Osteoblast (primary cell): ENCODE measurements at places on chromosomes 16 and 17.

DNA sequence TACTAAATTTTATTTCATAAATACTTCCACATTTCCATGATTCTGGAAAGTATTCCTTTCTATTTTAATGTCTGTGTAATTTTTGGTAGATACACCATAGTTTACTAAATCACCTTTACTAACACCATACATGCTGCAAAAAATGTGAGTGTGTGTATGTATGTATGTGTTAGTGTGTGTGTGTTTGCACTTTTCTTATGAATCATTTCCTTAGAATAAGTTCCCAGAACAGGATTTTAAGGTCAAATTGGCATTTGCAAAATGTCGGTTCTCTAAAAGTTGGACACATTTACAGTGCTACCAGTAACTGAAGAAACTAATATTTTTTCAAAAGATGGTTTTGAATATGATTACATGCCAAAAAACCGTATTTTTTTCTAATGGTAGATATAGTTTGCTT is 137.1 kb downstream of the CYB561 start:
- no peak for DNase-seq

GRCh38 chr17:75535119-75535537 is 9.6 kb downstream of the LLGL2 start:
- no peak for DNase-seq

- peak; percentile 70 for DNase-seq
Measured at GRCh38 chr17:8724451-8724850, 20.2 kb downstream of the CCDC42 start.

DNA sequence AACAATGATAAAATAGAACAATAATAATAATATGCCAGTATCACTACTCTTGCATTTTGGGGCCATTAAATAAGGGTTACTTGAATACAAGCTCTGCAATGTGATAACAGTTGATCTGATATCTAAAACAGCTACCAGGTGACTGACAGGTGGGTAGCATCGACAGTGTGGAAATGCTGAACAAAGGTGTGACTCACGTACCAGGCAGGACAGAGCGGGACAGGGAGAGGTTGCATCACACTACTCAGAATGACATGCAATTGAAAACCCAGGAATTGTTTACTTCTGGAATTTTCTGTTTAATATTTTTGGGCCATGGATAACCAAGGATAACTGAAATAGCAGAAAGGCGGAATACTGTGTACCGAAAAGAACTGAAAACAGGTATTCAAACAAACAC is 15.8 kb upstream of the ZNF19 start:
- DNase-seq: no peak

DNA sequence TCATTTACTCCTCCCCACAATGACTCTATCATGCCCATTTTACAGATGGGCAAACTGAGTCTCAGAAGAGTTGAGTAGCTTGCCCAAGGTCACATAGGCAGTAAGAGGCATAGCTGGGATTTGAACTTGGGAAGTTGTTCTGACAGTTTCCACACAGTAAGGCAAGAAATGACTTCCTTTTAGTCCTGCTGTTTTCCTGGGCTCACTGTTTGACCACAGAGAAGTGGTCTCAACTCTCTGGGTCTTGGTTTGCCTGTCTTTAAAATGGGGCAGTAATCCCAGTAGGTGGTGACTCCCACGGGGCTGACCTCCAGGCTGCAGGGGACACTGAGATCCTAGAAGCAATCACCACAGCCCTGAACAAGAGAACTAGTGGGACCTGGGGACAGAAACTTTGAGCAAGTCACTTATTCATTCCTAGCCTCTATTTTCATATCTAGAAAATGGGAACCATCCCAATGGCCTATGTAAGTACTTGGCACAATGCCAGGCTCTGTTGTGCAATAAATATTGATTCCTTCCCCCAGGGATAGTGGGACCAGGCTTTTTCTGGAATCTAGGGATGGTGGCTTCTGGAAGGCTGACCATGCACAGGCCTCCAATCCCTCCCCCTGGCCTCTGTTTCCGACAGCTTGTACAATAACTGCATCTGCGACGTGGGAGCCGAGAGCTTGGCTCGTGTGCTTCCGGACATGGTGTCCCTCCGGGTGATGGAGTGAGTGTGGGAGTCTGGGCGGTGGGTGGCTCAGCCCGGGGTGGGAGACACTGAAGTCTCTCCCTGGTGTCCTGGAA is 20.5 kb downstream of the DEXI start:
- no peak for DNase-seq

DNA sequence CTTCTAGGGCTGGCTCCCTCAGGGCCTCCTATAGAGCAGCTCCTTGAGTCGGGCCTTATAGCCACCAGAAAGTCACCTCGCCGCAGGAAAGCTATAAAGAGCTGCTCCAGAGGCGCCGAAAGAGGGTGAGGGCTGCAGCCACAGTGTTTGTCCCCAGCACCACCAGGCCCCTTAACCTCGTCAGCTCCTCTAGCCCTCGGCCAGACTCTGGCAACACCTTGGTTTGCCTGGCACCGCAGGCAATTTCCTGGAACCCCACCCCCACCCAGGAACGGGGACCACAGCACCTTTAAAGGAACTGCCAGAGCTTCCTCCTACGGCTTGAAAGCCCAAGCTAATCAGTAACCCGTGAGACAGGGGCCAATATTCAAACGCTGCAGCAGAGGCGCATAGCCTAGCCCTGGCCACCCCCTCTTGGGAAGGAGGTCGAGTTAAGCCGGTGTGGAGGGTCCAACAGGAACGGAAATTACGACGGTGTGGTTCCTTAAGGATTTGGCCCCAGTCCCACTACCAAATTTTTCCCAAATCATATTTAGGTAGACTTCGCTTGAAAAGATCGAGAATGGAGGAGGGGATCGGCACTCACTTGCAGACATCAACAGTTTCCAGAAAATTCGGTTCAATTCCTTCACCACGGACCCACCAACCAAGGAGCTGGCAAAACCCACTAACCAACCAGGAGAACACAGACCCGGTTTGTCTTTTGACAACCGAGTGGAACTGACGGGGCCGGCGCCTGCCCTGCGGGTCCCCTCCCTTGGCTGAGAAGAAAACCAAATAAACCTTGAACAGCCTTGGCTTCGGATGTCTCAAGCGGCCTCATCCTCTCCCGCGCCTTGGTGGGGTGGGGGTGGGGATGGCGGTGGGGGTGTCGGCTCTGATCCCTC is 3.0 kb downstream of the HOXB6 start:
- no peak for DNase-seq

GRCh38 chr17:78140169-78141051 is 5.8 kb upstream of the C17orf99 start:
- peak; percentile 92 for DNase-seq

DNA sequence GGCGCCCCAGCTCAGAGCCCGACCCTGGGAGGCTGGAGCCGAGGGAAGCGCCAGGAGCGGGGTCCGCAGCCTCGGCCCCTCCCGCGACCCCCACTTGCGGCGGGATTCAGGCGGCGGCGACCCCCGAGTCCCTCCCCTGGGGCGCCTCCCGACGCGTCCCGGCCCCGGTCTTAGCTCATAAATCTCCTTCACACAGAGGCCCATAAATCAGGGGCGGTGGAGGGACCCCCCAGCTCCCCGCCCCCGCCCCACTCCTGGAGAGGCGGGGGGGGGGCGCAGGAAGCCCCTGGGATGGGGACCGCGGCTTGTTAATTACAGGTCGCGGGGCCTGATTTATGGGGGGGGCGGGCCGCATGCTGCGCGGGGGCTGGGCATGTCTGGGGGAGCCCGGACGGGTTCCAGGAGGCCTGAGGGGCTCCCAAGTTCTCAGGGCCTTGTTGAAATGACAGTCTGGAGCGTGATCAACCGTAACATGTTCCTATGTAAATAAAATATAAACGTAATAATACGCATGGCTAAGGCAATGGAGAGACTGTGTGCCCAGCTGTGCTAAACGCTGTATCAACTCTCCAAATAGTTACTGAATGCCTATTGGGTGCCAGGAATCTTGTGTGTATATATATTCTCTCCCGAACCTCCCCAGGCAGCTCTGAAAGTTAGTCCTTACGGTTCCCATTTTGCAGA is 10.0 kb upstream of the BHLHA9 start:
- DNase-seq: peak; percentile 45

GRCh38 chr17:2369551-2370210 is 31.2 kb downstream of the MNT start:
- peak; percentile 92 for DNase-seq

DNA sequence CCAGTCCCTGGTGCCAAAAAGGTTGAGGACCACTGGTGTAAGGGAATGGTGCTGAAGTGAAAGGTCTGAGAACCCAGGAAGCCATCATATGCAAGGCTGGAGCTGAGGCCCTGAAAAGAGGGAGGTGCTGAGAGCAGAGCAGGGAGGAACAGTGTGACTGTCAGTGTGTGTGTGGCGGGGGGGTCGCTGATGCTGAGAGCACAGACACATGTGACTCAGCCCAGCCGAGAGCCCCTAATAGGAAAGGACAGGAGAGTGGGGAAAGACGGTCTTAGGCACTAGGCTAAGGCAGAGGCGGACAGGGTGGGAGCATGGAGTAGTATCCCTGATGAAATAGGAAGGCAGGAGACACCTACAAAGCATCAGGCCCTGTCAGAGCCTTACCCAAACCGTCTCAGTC is 1.2 kb downstream of the B9D1 start:
- DNase-seq: no peak

- DNase-seq: peak; percentile 91
Measured at GRCh38 chr17:78924481-78925151, 571 bp downstream of the TIMP2 start.

- DNase-seq: peak; percentile 73
Measured at GRCh38 chr16:89150981-89151380, 20.6 kb upstream of the CDH15 start.

DNA sequence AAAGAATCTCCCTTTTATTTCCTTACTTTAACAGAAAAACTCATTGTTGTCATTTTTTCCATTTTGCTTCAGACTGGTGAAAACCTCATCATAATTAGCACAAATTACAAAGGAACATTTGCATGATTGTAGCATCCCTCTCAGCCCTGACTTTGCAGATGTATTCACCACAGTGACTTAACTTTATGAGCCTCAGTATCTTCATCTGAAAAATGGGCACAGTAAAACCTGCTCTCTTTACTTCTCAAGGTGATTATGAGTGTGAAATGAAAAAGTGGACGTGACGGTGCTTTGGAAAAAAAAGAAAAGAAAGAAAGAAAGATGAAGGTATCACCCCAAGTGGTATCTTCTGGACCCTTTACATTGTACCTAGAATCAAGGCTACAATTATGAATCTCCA is 193.4 kb upstream of the TOX3 start:
- DNase-seq: no peak

DNA sequence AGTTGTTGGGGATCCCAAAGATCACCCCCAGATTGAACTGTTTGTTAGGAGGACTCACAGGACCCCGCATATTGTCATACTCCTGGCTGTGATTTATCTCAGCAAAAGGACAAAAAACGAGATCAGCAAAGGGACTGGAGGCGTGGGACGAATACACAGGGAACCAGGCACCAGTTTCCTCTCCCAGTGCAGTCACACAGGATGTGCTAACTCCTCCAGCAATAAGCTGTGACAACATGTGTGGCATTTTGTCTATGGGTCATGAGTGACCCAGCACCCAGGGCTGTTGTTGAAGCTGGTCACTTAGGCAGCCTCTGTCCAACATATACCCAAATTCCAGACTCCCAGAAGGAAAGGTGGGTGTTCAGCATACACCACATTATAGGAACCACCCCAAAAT is 60.9 kb downstream of the CPPED1 start:
- no peak for DNase-seq

- DNase-seq: peak; percentile 82
Measured at GRCh38 chr17:35766489-35766877, 5.8 kb downstream of the C17orf50 start.

DNA sequence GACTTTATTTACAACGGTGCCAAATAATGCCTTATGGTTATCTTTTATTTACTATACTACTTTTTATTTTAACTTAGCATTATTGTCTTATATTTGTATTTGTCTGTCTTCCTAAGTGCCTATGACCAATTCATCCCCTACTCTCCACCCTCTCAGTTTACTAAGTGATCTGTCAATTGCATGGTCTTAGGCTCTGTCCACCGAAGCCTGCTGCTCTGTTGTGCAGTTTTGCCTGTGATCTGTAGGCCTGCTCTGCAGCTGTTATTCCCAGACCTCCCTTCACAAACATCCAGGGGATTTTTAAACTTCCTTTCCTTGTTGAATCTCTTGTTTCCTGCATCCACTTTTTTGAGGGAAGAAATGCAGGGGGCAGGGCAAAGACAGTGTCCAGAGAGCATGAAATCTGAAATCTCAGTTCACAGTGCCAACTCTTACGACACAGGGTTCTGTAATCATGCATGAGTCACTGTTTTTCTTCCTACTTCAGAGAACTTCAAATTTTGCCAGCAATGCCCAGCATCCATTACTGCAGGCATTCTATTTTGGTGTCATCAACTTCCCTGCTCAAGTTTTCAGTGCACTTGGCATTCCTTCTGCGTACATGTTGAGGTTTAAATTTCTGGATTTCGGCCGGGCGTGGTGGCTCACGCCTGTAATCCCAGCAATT is 11.4 kb downstream of the SLFN5 start:
- DNase-seq: peak; percentile 81

DNA sequence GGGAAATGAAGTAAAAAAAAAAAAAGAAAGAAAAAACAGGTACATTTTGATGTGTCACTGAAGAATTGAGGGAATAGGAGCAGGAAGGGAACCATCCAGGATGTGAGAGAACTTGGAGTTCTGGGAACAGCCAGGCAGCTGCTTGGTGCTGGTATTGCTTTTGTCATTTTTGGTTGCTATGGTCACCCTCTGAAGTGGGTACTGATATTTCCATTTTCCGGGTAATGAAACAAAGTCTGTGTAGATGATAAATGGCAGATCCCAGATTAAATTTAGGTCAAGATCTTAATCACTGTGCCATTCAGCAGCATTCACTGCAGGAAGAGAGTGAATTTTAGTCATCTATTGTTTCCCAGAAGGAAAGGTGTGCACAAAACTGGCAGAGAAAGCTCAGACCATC is 93.6 kb downstream of the ABCA8 start:
- no peak for DNase-seq

- DNase-seq: no peak
Measured at GRCh38 chr17:11768981-11769380, 170.7 kb downstream of the DNAH9 start.

DNA sequence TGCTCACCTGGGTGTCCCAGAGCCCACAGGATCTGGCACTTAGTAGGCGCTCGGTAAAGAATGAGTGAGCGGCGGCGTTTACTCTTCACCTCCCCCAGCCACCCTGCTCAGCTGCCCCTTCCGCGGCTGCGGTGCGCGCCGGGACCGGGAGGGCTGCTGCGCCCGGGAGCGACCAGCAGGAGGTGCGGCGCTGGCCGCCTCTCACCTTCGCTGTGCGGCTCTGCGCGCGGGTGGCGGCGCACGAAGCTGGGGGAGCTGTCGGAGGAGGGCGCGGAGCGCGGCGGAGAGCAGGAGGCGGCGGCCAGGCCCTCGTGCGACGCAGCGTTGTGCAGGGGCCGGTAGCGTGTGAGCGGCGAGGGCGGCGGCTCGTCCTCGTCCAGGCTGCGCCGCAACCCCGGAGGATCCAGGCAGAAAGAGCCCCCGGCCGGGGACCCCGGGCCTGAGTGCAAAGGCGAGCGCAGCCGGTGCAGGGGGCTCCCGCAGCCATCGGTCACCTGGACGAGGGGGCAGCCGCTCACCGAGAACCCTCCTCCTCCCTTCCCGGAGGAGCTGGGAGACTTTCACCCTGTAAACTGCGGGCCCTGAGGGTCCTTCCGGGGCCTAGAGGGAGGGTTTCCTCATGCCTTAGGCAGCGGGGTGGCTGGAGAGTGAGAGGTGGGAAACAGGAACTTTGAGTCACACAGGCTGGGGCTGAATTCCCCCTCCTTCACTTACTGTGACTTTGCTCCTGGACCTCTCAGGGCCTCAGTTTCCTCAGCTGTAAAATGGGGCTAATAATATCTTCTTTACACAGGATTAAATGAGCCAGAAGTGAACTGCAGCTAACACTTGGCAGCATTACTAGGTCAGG is 12.5 kb downstream of the SAMD14 start:
- peak; percentile 96 for DNase-seq

GRCh38 chr17:79630126-79630525 is 19.3 kb upstream of the RBFOX3 start:
- no peak for DNase-seq

- DNase-seq: peak; percentile 93
Measured at GRCh38 chr17:38705803-38706504, 881 bp downstream of the MLLT6 start.
